Aorta (tissue), 5 donors: ENCODE measurements at places on chromosomes 11 and 22.

GRCh38 chr11:88489030-88489429 lies 151.5 kb upstream of the CTSC start:
- no peak for DNase-seq

DNA sequence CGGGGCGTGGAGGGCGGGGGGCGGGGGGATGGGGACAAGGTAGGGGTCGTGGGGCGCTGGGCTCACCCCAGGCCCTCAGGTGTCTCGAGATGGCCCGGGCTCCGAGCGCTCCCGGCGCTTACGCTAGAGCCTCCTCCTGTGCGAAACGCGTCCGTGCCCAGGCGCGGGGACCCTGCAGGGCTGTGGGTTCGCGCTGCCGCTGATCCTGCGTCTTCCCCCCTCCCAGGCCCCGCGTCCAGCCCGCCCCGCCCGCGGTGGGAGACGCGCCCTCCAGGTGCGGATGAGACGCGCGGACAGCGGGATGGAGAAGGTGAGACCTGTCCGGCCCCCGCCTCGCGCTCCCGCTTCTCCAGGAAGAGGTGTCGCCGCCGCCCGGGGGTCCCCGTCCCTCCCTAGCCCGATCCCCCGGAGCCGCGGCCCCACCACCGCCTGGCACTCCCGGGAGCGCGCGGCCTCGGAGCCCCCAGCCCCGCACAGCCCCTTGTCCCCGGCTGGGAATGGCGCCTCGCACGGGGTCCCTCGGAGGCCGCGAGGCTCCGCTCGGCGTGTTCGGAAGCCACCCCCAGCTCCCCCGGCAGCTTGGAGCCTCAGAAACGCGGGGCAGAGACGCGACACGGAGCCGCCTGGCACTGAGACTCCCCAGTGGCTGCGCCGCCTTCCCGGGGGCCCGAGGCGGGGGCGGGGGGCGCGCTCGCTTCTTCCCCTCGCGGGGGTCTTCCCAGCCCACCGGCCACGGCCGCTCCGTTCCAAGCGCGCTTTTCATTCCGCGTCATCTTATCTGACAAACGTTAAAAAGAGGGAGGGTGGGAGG lies 27.6 kb upstream of the TOLLIP start:
- peak; percentile 75 for DNase-seq

DNA sequence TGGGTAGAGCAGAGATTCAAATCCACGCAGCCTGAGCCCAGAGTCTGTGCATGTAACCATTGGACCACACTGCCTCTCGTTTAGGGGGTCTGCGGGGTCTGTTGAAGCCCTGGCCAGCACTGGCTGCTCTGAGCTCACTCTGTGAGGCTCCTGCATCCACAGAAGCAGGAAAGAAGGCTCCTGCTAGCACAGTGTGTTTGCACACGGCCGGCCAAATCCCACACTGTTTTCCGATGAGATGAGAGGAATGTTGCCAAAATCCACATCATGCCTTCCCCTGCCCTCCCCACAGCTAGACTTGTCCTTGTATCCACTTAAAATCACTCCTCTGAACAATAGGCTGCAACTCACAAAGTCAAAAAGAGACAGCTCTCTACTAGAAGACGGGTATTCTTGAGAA lies 10.6 kb upstream of the SLC22A12 start:
- DNase-seq, result peak; percentile 74

DNA sequence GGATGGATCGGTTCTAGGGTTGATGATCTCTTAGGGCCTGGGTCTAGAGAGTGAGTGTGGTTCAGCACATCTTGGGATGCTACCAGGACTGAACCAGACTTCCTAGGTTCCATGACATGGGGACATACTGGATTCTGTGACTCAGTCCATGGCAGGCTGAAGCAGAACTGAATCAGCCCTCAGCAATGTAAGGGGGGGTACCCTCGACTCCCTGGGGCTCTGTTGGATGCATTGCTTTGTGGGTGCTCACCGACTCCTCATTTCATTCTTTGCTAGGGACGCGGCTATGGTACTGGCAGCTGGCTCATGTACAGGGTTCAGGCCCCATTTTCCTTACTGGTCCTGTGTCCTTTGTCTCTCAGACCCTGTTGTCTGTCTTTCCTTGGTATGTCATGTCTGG lies 733 bp upstream of the GRAMD1B start:
- no peak for DNase-seq

- no peak for DNase-seq
These were observed 13.7 kb upstream of the C11orf96 start for GRCh38 chr11:43928721-43929120.

GRCh38 chr11:227824-228379 lies 8.2 kb downstream of the SIRT3 start:
- DNase-seq, result no peak

- DNase-seq, result no peak
These were observed 281.2 kb downstream of the CADM1 start for GRCh38 chr11:115222863-115223530.

DNA sequence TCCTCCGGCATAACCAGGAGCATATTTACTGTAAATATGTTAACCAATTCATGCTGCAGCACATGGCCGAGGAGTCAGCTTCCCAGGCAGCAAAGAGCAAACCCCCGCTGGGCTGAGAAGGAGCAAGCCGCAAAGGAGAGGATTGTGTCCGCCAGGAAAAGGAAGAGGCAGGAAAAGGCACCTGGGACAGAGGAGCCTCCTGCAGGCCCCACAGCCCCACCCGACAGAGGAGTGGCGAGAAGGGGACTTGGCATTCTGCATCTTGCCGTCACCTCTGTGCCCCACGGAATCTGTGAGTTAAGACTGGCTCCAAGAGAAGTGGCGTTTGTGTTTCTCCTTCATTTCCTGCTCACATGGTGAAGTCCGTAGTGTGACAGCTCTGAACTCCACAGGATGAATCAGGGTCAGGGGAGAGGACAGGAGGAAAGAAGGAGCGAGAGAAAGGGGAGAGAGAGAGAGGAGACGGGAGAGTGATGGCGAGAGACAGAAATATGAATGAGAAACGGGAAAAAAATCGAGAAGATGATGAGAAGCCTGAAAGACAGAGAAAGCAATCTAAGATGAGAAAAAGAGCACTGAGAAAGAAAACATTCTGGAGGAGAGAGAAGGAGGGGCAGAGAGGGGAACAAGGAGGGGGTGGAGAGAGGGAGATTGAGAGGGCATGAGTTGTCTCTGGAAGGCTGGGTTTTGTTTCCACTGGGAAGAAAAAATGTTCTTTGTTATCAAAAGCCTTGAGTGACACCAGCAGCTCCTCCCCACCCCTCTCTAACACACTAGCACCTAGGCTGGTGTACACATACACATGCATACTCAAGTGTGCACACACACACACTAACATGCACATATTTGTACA lies 489.6 kb downstream of the MN1 start:
- no peak for DNase-seq

DNA sequence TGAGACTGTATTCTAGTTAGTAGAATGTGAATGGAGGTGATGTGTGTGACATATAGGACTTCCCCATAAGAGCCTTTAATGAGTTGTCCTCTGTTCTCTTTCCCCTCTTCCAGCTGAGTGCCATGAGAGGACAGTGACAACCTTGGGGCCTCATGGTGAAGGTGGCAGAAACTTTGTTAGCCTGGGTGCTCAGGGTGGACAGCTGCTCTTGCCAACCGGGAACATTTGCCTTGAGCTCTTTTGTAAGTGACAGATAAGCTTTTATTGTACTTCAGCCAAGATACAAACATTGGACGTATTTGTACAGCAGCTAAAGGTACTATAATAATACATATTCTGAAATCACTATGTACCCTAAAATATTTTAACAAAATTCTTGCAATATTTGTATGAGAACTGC lies 33.0 kb upstream of the PLET1 start:
- DNase-seq, result no peak
